ENCODE measurements at places on chromosomes 7 and 10.
A peak's percentile ranks its signal among the peaks of the same experiment; 100 is the strongest.

GRCh38 chr7:106358103-106358663 is 73.4 kb upstream of the NAMPT start:
- DNase-seq, result no peak

DNA sequence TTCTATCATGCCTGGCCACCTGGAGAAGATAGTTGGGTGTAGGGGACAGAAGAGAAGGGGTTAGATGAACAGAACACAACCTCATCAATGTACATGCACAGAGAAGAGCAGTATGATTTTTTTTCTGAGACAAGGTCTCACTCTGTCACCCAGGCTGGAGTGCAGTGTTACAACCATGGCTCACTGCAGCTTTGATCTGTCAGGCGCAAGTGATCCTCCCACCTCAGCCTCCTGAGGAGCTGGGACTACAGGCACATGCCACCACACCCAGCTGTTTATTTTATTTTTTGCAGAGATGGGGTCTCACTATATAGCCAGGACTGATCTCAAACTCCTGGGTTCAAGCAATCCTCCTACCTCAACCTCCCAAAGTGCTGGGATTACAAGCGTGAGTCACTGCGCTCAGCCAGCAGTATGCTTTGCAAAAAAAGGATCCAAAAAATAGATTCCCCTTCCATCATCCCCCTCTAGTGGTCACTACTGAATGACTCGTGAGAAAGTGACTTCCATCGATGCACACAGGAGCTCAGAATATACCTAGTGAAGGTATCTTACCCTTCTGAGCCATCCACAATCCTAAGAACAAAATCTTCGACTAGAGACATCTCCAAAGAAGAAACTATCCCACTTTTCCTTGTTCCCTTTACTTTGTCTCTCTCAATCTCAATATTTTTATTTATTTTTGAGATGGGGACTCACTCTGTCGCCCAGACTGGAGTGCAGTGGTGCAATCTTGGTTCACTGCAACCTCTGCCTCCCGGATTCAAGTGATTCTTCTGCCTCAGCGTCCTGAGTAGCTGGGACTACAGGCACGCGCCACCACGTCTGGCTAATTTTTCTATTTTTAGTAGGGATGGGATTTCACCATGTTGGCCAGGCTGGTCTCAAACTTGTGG is 21.0 kb downstream of the ZCWPW1 start:
- DNase-seq, result no peak

DNA sequence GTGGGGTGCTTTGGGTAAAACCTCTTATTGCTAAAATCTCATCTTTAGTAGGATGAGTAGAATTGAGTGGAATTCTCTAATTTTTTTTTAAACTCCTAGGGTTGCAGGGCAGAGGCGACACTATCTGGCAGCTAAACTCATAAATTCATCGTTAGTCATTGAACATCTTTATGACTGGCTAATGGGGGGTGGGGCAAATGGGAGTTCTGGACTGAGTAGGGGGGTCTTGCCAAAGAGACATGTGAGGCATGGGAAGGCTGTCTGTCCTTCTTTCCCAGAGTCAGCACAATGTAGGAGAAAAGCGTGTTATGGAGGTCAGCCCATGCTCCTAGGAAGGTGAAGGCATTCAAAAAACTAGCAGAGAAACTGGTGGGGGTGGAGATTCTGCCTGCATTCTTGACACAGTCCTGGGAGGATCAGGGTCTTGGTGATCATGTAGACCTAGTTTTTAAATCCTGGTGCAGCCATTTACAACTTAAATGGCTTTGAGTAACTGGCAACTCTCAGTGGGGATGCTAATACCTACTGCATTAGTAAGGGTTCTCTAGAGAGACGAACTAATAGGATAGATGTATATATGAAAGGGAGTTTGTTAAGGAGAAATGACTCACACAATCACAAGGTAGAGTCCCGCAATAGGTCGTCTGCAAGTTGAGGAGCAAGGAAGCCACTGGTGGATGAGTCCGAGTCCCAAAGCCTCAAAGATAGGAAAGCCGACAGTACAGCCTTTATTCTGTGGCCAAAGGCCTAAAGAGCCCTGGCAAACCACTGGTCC is 47.7 kb downstream of the EMX2 start:
- no peak for DNase-seq

GRCh38 chr10:79241990-79242619 is 105.2 kb upstream of the PPIF start:
- peak; percentile 72 for DNase-seq

GRCh38 chr7:30445770-30446169 is 32.8 kb downstream of the NOD1 start:
- peak; percentile 42 for DNase-seq

DNA sequence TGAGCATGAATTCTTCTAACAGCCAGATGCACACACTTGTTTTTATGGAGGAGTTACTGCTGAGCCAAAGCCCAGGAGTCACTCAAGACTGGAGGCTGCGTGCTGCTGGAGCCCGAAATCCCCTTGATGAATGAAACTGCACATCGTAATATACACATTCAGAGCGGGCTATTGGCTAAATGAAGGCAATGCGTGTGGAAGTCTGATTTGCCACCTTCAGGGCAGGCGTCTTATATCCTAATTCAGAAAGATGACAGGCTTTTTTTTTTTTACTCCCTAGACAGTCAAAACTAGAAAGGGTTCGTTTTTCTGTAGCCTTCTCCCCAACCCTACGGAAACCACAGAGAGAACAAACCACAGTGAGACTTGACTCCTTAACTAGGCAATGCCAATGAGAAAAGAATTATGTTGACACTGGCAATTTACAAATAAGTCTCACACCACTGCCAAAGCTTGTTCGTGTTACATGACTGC is 227.2 kb upstream of the KLF14 start:
- peak; percentile 65 for DNase-seq

- DNase-seq, result no peak
Measured at GRCh38 chr10:86057708-86058107, 308.9 kb downstream of the GRID1 start.

DNA sequence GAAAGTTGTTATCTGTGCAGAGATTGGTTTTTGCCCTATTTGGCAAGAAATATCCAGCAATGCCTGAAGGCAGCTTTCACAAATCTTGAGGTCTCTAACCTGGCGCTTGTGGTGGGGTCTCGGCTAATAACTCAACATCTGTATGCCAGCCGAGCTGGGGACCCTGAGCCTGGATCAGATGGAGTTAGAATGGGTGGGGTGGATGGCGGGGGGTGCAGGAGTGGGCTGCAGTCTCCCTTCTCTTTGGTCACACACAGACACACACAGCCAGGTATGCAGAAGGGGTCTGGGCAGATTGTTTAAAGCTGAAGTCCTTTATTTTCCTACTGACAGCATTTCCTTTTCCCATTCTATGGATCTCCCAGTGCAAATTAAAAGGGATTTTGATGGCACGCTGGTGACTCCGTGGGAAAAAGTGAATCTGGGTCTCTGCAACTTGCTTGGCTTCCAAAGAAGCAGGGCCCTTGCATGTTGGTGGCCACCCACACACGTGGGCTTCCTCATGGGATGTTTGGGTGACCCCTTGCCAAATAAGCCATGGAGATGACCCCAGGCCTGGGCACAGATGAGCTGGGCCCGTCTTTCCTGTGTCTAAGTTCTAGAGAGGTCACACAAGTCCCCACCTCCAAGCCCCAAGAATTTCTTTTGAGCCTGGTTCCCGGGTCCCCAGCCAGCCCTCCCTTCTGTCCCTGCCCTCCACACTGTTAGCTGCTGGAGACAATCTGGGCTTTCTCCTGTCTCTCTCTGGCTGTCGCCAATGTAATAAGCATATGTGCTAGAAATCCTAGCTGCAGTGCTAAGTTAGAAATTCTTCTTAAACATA is 39.9 kb upstream of the EMX2 start:
- DNase-seq, result no peak

GRCh38 chr7:139370943-139371313 is 11.2 kb downstream of the LUC7L2 start:
- DNase-seq, result no peak

DNA sequence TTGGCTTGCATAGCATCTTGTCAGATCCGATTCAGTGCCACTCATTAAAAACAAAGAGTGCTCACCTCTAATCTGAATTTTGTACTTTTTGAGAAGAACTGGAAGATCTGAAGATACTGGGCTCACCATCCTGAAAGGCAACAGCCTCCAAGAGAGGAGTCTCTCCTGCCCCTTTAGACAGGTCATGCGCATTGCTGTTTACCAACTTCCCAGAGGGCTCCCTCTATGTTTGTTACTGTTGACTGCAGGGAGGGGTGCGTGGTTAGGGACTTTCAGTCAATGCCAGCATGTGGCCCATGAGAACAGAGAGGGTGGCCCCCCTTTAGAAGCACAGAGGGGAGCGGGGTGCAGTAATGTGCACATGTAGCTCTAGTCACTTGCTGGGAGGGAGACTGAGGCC is 33.2 kb upstream of the CABCOCO1 start:
- no peak for DNase-seq

DNA sequence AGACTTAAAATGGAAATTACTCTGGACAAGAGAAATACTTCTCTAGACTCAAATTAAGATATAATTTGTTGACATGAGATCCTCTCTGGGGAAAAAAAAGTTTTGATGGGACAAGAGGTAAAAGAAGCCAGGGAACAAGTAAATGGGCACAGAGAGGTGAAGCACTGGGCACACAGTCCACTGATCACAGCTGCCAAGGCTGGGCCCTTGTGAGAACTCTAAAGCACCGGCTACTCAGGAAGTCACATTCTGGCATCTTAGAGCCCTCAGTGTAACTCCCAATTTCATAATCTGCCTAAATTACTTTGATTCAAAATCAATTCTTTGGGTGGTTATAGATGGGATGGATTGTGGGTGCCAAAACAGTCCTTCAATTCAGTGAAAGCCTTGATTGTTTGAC is 123.2 kb upstream of the CACNA2D1 start:
- DNase-seq, result no peak

DNA sequence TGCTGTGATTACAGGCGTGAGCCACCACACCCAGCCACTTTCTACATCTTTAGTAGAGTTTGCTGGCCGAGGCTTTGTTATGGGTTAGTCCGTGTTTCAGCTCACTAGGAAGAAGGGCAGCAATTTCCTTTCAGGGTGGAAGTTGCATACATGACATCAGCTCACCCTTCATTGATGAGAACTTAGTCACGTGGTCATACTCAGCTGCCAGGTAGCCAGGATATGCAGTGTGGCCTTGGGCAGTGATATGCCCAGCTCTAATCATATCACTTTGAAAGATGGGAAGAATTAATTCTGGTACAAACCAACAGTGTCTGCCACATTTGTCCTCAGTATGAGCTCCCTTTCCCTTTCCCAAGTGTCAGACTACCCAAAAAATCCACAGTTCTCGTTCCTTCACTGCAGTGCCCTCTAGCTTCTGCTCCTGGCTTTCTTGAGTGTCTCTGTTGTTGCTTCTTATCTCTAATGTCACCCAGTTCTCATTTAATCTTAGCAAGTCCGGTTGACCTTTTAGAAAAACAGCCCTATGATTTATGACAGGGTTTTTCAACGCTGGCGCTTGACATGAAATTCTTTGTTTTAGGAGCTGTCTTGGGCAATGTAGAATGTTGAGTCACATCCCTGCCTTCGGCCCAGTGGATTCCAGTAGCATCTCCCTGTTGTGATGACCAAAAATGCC is 108.7 kb upstream of the ITGB1 start:
- DNase-seq, result no peak

DNA sequence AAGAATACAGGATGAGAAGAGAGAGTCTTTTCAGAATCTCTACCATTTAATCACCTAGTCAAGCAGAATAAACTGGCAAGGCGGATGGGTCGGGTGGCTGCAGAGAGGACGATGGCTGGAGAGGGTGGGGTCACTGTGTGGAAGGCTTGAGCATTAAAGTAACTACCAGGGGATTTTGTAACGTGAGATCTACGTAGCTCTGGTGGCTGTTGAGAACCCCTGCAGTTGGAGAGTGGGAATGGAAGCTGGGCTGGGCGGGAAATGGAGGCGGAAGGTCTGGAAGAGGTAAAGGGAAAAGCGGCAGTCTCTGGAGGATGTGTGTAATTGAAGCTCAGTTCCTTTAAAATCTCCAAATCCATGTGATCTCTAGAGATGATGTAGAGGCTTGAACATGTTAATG is 135.0 kb downstream of the GATA3 start:
- DNase-seq, result no peak

DNA sequence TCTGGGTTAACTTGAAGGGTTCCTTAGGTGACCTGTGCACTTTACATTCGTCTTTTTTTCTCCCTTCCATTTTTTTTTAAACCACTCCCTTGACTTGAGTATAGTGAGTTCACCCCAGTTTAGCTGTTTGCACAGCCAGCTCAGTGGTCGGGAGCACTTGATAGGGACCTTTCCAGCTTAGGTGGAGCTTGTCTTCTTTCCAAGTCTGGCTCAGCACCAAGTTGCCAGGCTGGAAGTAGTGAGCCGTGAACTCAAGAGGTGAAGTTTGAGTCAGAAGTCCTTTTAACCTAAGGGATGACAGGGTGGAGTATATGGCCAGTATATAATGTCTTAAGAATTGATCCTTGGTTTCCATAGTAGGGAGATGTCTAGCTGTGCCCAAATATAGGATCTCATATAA is 7.2 kb downstream of the DNAH11 start:
- no peak for DNase-seq

- no peak for DNase-seq
Measured at GRCh38 chr10:3935933-3936359, 150.9 kb upstream of the KLF6 start.

GRCh38 chr10:86601956-86602602 is 52.3 kb upstream of the OPN4 start:
- DNase-seq, result no peak

DNA sequence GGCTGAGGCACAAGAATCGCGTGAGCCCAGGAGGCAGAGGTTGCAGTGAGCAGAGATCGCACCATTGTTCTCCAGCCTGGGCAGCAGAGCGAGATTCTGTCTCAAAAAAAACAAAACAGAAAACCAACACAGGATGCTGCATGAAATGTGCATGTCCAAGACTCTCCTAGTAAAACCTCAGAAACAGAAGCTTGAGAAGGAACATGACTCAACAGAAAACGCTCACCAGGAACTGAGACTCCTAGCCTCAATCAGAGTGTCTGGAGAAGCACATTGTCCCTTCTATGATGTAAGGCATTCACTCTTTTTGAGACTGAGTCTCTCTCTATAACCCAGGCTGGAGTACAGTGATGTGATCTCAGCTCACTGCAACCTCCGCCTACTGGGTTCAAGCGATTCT is 168.3 kb downstream of the MYOF start:
- DNase-seq, result no peak

DNA sequence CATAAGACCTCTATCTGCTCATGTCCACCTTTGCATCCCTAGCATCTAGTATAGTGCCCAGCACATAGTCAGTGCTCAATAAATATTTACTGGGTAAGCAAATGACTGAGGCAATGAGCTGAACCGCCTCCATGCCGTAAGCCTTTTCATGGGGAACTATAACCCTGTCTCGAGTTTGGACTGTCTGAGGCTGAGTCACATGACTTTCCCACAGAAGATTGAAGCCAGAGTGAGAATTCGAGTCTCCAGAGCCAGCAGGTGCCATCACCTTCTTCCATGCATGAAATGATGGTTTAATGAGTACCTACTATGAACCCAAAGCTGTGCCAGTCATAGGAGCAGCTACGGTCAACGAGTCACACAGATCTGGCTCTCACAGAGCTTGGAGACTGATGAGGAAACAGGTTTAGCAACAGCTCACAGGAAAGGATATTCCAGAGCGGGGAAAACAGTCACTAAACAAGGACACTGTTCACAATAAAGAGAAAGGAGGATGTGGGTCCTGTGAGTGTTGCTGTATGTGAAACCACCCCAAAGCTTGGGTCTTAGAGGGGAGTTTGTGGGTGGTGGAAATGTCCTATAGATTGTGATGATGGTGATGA is 75.2 kb downstream of the TEX36 start:
- DNase-seq, result no peak

Measured in stimulated activated CD4-positive, alpha-beta T cell treated with anti-CD3 and anti-CD28 coated beads, Interleukin-12 subunit alpha, Interleukin-12 subunit beta, amount 100 ng/mL, for 24 hours (primary cell).